ENCODE measurements at places on chromosomes 4 and X.

GRCh38 chr4:23969635-23970145 lies 79.8 kb upstream of the PPARGC1A start:
- no peak overlapping the region for H3K4me3 ChIP-seq
- DNase-seq: no peak
- no peaks in the 10 kb centered on the region for H3K27me3 ChIP-seq
- H3K36me3 ChIP-seq: no peaks in the 10 kb centered on the region
- peak overlapping the region; percentile 20 for H3K27ac ChIP-seq

DNA sequence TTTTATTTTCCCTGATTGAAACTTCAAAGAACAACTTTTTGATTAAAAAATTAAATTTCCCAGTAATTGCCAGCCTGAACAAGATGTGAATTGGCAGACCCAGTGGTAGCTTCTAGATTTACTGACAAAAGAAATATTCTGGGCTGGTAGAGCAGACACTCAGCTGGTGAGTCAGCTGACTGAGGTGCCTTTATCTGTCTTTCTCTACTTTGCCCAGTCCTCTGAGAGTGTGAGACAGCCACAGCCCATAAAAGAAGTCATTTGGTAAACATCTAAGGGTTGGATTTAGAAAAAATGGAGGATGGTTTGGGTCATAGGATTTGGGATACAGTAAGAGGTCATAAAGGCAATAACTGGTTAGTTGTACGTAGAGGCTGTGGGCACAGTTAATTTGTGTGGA lies 54.5 kb downstream of the CCSER1 start:
- H3K4me3 ChIP-seq: no peak overlapping the region
- no peak for DNase-seq
- H3K27me3 ChIP-seq: no peaks in the 10 kb centered on the region
- no peaks in the 10 kb centered on the region for H3K36me3 ChIP-seq

DNA sequence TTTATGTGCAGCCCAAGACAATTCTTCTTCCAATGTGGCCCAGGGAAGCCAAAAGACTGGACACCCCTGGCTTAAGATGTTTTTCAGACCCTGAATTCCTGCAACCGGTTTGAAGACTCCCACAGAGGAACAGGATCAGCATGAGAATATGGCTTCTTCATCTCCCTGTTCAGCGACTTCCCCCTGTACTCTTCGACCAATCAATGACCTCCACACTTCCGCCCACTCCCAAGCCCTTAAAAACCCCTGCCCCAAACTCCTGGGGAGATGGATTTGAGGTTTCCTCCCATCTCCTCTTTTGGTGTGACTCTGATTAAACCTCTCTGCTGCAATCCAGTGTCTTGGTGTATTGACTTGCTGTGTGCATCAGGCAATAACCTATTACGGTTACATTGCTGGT lies 344.4 kb downstream of the NR3C2 start:
- H3K36me3 ChIP-seq: no peaks in the 10 kb centered on the region
- DNase-seq: no peak
- no peak overlapping the region for H3K27ac ChIP-seq
- H3K4me3 ChIP-seq: no peak overlapping the region

DNA sequence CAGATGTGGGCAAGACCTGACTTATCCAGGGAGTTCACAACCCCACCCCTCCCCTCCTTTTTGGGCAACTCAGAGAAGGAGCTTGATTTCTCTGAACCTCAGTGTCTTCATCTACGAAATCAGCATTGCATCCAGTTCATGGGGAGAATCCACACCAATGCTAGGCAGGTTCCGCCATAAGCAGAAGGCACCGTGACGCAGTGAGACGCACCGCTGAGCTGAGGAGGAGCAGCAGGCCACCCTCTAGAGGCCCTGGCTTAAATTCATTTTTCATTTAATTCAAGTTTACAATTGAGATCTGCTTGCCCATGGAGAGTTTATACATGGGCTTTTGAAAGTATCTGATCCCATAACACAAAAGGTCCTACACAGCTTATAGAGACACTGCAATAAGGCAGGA lies 55.7 kb downstream of the CPZ start:
- no peaks in the 10 kb centered on the region for H3K27me3 ChIP-seq
- H3K4me3 ChIP-seq: no peak overlapping the region
- DNase-seq: no peak
- no peaks in the 10 kb centered on the region for H3K36me3 ChIP-seq

DNA sequence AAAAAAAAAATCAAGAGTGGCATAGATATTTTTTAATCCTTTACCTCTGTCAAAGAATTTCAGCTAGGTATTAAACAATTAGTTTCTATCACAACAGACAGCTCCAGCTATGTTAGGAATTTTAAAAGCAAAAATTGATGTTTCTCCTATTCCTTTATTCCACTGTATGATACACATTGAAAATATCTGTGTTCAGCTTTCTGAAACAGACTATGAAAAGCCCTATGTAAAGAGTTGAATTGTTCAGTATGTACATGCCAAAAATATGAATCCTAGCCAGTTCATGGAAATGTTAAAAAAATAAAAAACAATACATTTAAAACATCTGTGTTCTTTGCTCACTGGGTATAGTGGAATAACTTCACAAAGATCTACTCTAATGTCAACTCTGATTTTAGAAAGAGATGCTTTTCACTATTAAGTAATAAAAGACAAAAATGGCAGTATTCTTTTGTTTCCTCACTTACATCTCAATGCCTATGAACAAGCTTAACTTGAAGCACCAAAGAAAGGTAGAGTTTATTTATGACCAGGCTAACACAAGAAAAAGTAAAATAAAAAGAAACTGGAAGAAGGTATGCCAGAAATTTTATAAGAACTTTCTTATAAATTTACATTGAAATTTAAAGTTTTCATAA lies 32.1 kb downstream of the FBXW7 start:
- H3K27ac ChIP-seq: no peak overlapping the region
- no peak for DNase-seq
- no peaks in the 10 kb centered on the region for H3K27me3 ChIP-seq

DNA sequence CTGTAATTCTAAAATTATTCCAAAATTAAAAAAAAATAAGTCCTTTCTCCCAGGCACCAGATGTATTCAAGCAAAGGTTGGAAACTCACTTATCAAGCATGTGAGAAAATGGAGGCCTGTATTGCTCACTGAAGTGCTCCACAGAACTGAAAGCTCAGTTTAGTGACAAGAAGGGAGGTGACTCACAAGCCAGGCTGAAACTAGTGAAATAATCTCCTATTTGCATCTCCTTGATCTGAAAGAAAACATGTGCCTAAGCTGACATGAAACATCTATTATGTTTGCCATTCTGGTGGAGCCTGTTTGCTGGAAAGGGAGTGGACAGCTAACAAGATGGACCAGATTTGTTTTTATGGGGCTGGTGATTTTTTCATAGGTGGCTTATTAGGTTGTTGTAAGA lies 54.0 kb upstream of the AMELX start:
- H3K27ac ChIP-seq: no peak overlapping the region
- H3K36me3 ChIP-seq: no peaks in the 10 kb centered on the region
- no peaks in the 10 kb centered on the region for H3K27me3 ChIP-seq
- H3K4me1 ChIP-seq: peaks cover 2% of the 10 kb centered on the region

GRCh38 chr4:7199771-7200441 lies 7.6 kb downstream of the SORCS2 start:
- no peaks in the 10 kb centered on the region for H3K4me1 ChIP-seq
- no peak overlapping the region for H3K27ac ChIP-seq
- no peaks in the 10 kb centered on the region for H3K27me3 ChIP-seq
- DNase-seq: no peak
- no peak overlapping the region for H3K4me3 ChIP-seq

GRCh38 chrX:115547448-115547847 lies 13.5 kb upstream of the PLS3 start:
- no peaks in the 10 kb centered on the region for H3K4me1 ChIP-seq
- no peaks in the 10 kb centered on the region for H3K36me3 ChIP-seq
- no peaks in the 10 kb centered on the region for H3K27me3 ChIP-seq
- H3K4me3 ChIP-seq: no peak overlapping the region
- DNase-seq: no peak
- H3K27ac ChIP-seq: no peak overlapping the region

GRCh38 chrX:15474028-15474427 lies 19.1 kb downstream of the PIR start:
- H3K27ac ChIP-seq: peak overlapping the region; percentile 60
- H3K4me3 ChIP-seq: no peak overlapping the region
- H3K27me3 ChIP-seq: peaks cover 2% of the 10 kb centered on the region
- H3K4me1 ChIP-seq: peaks cover 10% of the 10 kb centered on the region

DNA sequence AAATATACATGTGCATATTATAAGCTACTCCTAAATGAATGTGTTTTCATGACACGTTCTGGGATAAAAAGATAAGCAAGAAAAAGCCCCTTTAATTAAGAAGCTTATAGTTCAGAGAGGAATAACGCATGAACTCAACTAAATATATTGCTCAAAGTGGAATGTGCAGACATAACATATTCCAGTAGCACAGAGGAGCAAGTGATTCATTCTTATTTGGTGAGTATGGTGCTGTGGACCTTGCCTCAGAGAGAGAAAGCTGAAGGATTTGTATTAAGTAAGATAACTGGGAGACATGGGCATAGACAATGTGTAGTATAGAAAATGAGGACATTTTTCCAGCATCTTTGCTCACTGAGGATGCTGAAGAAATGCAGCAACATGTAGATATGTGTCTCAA lies 76.8 kb downstream of the CFAP299 start:
- DNase-seq: no peak
- H3K4me1 ChIP-seq: no peaks in the 10 kb centered on the region
- H3K27me3 ChIP-seq: no peaks in the 10 kb centered on the region
- H3K4me3 ChIP-seq: no peak overlapping the region
- H3K27ac ChIP-seq: no peak overlapping the region
